CD8-positive, alpha-beta memory T cell (primary cell): ENCODE measurements at places on chromosomes 7 and 10. TPM values are rescaled to one million over a fixed set of nuclear protein-coding genes. Genes with fewer than 3 reads are reported as not detected.

GRCh38 chr7:82965088-82966036 lies 197.3 kb downstream of the PCLO start:
- DNase-seq: no peak

Gene CHST15
- 0.18 TPM for total RNA-seq

Gene KIF11
- total RNA-seq: 36.2 TPM

DNA sequence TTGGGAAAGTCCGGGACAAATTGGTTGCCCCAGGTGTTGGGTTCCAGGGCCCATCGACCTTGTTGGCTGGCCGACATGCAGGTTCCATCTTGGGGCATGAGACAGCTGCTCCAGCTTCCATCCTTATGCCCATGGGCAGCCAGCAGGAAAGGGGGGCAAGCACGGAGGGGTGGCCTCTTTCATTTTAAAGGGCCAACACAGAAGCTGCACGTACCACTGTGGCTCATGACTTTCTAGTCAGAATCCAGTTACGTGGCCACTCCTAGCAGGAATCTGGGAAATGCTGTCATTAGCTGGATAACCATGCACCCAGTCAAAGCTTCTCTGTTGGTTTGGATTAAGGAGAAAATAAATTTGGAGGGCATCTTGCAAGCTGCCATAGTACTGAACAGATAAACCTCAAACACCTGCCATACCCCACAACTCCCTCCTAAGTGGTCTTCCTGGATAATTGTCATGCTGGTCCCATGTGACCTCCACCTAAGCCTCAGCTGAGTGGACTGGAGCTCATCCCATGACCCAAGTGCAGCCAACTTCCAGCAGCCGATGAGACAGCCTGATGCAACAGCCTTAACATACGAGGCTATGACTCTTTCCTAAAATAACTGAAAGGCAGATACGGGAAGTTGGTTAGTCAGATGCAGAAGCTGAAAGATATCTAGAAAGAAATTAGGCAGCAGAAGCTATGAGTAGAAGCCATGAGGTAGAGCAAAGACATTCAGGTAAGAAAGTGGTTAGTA lies 21.4 kb upstream of the GSDME start:
- no peak for DNase-seq

Gene NEUROD6
- total RNA-seq: not detected

GRCh38 chr7:5779141-5779540 lies 2.3 kb downstream of the RNF216 start:
- DNase-seq: no peak

GRCh38 chr10:1229116-1229515 lies 172.9 kb downstream of the WDR37 start:
- no peak for DNase-seq
